ENCODE measurements at places on chromosomes 5 and 9.

DNA sequence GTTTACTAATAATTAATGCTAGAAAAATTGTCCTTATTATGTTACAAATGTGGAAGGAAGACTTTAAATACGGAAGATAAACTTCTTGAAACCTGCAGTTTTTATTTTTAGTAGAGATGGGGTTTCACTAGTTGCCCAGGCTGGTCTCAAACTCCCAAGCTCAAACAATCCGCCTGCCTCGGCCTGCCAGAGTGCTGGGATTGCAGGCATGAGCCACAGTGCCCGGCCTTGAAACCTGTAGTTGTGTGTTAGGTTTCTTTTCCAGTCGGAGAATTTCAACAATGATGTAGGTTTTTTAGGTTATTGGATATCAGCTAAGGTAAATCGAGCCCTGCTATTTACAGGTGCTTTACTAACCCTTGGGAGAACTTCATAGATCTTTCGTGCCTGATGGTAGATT, 30.8 kb downstream of the CTNNA1 start:
- DNase-seq = no peak

DNA sequence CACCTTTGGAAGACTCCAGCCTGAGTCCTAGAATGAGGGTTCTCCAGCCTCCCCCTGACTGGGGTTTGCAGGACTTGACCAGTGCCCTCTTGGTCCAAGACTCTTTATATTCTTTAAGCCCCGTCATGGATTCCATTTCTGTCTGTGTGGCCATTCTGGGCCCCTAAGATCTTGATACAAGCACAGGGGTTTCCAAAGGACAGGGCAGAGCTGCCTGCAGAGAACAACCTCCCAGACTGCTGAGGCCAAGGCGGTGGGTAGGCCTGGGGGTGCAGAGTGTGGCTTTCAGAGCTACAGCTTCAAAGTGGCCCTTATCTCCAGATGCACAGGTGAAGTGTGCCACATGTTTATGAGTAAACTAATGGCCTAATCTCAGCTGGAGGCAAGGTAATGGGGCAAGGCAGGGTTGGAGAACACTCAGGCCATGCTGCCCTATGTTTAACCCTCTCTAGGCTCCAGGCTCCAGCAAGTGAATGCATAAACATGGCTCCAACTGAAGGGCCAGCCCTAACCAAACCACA, 32.1 kb downstream of the FOXI1 start:
- no peak for DNase-seq

DNA sequence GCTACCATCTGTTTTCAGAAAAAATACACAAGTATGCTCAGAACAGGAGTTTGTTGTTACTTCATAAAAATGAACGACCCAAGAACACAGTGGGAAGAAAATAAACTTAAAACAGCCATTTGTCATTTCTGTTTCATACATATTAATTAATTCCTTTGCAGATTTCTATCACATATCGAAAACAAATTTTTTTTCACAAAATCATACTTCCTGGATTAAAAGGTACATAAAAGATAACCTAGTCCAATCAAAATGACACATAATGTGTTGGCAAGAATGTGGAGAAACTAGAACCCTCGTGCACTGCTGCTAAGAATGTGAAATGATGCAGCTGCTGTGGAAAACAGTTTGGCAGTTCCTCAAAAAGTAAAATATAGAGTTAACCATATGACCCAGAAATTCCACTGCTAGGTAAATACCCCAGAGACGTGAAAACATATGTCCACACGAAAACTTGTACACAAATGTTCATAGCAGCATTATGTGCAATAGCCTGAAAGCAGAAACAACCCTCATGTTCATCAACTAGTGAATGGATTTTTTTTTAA, 46.0 kb downstream of the MYO10 start:
- no peak for DNase-seq

DNA sequence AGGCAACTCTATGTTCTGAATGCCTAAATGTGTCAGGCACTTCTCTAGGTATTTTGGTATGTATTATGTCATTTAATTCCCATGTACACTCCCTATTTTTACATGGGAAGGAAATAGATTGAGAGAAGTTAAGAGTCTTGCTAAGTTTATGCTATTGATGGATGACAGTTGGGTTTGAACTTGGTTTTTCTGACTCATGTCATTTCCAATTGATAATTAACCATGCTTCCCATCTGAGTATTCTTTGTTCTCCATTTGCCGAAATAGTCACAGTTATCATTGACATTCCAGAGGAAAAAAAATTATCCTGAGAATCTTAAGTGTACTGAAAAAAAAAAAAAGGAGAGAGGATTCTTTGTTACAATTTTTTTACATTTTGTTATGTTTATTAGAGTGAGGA, 23.1 kb upstream of the DMRTA1 start:
- no peak for DNase-seq

DNA sequence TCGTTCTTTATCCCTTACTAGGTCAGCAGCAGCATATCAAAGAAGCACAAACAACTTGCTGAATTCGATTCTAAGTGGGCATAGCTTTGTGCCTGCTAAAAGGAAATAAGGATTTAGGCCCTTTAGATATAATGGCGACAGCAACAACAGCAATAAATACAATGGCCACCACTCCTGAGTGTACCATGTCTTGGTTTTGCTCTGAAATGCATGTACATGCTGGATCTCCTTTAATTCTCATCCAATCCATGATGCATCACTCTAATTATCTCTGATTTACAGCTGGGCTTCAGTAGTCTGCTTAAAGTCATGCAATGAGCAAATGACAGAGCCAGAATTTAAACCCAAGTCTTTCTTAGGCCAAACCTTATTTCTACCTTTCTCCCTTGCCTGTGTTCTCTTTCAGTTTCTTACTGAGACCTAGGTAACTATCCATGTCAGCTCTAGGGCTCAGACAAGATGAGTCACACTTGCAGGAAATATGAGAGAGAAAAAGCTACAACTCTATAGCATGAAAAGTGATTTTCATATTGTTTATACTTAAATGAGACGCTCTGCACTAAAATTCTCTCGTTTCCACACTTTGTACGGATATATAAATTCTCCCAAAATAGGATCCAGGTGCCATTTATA, 111.8 kb downstream of the HMHB1 start:
- no peak for DNase-seq

GRCh38 chr9:91193087-91193657, 168.5 kb downstream of the AUH start:
- DNase-seq = no peak

DNA sequence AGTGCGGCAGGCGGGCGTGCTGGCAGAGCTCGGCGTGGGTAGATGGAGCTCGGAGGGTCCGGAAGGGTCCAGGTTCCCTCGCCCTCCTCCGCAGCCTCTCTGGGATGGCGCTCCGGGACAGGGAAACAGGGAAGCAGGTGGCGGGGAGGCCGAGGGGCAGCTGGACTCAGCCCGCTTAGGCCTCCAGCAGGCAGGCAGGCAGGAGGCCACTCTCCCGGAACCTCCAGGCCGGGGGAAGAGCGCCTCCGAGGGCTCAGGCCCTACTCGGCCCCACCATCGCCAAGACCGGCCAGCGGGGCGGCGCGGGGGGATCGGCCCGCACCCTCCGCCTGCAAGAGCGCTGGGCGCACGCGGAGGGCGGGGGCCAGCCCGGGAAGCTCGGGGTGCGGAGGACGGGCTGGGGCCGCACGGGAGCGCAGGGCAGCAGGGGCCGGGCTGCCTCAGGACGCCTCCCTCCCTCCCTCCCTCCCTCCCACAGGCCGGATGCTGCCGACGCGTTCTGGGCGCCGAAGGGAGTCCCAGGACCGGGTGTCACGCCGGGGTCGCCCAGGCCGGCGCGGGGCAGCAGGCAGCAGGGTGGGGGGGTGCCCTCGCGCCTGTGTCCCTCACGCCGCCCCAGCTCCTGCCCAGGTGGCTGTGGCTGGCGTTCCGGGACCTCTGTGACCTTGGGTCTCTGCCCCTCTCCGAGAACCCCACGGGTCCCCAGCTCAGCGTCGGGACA, 977 bp downstream of the MGAT4B start:
- no peak for DNase-seq

DNA sequence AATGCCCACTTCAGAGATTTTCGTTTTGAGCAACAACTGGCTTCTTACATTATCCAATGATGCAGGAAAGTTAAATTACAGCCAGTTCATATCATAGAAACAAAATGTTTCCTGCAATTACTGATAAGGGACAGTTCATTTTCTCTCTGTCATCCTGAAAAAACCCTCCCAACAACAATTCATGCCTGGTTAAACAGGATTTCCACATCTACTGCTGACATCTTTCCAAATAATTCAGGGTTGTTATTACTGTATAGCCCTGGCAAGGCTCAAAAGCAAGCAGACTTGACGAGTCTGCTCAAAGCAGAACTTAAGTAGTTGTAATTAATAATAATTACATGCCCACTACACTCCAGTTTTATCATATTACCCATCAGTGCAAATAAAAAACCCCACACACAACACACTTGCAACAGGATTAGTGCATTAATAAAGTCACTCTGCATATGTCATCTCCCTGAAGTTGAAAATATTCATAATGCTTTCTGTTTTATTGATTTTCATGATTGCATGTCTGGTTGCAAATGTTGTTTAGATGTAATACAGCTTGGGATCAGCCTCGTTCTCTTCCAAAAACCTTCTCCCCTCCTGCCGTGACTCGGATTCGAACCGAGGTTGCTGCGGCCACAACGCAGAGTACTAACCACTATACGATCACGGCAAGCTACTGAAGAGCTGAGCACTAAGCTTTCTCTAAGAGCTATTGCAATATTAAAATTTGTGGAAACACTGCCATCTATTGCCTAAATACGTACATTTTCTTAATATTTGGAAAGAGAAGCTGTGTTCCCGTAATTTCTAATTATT, 119.6 kb upstream of the NFIB start:
- DNase-seq = no peak

GRCh38 chr5:126965487-126965886, 64.9 kb downstream of the MARCHF3 start:
- DNase-seq = no peak

GRCh38 chr9:136862849-136863622, 3.1 kb downstream of the EDF1 start:
- DNase-seq = no peak

DNA sequence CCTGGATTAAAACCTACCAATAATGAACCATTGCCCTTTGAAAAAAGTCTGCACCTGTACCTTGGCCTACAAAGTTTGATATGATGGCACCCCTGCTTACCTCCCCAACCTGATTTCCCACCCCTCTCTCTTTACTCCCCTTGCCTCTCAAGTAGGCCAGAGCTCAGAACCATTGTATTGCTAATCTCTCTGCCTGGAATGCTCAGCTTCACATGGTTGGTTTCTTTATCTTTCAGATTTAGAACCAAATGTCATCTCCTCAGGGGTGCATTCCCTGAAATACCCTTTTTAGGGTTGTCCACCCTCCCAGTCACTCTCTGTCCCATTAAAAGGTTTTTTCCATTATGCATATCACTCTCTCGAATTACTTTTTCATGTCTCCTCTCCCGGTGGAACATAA, 116.6 kb upstream of the VCAN start:
- peak; percentile 99 for DNase-seq

DNA sequence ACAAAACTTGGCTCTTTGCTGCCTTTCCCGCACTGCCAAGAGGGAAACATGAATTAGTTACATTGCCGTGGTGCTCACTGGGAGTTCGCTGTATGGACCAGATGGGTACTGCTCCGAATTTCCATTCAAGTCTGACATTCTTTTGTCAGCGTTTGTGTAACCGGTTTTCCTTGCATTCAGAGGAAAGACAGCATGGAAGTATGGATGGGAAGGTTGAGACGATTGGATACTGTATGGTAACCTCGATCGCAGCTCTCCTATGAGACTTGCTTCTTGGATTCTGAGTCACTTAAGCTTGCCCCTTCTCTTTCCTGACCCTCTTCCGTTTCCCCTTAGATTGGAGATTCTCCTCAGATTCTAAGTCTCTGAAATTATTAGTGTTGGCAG, 625 bp upstream of the UBLCP1 start:
- DNase-seq = no peak

DNA sequence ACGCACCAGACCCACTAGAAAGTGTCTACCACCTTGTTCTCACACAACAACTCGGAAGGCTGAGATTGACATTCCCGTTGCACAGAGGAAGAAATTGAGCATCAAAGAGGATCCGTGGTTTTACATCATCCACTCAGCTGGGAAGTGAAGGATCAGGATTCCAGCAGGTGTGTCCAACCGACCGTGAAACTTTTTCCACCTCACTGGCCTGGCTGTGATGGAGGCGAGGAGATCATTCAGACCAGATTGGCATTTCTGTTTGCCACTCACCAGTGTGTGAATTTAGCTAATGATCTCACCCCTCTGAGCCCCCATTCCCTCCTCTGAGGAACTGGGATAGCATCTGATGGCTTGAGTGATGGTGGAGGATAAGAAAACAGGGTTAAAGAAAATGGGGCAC, 46.7 kb upstream of the CPLX2 start:
- no peak for DNase-seq

- DNase-seq = no peak
Observed at GRCh38 chr5:109825450-109825849, 135.7 kb downstream of the MAN2A1 start.

- no peak for DNase-seq
Observed at GRCh38 chr5:79878136-79878679, 112.9 kb downstream of the MTX3 start.

DNA sequence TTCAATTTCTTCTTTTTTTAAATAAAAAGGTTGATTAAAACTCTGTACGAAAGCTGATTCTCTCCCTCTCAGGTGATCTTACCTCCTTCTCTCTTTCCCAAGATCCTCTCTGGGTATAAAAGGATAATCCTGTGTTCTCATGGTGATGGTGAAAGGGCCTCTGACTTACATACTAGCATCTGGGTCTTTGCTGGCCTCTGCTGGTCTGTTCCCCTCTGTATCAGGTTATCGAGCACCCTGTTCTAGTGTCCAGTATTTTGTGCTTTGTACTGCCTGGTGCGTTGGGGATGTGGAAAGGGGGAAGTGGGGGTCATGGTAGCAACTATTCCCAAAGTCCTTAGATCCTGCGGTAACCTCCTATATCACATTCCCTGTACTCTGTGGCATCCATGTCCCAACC, 328.9 kb downstream of the NR2F1-AS1 start:
- DNase-seq = no peak

All from iPS DF 19.7 (cell line).